Amniotic epithelial cell (primary cell): ENCODE measurements at places on chromosomes 16 and 17.

DNA sequence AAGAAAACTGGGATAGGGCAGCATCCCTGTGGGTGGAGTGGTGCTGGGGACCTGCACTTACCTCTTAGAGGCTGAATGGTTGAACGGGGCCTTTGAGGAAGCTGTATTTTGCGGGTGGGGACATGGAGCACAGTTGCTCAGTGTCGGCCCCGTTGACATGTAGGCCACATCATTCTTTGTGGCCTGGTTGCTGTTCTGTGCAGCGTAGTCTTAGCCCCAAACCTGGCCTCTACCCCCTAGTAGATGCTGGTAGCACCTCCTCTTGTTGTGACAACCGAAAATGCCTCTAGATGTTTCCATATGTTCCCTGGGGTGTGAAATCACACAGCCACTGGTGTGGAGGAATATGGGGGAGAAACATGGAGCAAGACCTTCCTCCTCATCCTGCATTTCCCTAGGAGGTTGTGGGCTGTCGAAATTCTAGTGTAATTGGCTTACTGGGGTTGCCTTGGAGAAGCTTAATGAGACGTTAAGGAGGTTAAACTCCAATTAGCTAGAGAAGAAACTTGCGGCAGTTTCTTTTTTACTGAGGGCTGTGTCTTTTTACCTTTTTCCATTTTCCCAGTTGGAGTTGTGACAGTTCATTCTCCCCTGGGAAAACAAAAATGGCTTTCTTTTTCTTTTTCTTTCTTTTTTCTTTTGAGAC is 9.4 kb downstream of the ABCC1 start:
- no peak for DNase-seq

- DNase-seq: peak; percentile 55
Observed at GRCh38 chr17:81561494-81561885, 9.3 kb upstream of the FAAP100 start.

GRCh38 chr17:1830288-1830687 is 483 bp downstream of the RPA1 start:
- DNase-seq: no peak

- DNase-seq: no peak
Observed at GRCh38 chr17:60326702-60327101, 65.2 kb downstream of the USP32 start.

DNA sequence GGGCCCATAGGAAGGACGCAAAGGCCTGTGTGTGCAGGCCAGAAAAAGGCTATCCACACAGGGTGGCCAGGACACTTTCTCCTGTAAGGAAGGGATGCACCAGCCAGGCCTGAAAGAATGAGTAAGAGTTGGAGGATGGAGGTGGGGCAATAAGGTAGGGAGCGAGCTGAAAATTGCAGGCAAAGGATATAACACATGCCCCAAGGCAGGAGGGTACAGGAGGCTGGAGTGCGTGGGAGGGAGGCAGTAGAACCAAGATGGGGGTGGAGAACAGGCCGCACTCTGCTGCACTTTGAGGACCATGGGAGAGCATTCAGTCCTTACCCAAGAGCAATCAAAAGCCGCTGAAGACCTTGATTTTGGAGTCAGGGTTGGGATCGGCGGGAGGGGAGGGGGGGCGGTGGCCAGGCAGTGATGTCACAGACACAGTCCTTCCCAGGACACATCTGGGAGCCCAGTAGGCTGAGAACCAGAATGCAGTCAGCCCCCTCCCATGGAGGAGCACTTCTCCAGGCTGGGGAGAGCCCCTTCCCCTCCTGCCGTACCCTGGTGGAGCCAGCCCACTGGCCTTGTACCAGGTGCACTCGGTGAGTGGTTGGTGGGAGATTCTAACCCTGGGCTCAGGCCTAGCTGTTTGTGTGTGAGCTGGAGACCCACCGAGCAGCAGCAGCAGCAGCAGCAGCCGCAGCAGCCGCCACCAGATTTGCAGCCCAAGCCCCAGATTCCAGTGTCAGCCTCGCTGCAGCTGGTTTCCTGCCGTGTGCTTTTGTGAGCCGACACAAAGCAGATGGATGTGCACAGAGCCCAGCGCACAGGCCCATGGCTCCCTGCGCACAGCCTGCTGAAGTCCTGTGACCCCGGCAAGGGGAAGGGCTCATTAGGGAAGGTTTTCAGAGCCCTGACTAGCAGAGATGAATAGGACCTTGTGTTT is 17.5 kb downstream of the ANKRD40 start:
- peak; percentile 50 for DNase-seq
